ENCODE measurements at places on chromosomes 6 and 20.

- no peak for DNase-seq
Observed at GRCh38 chr20:561437-562231, 18.0 kb upstream of the CSNK2A1 start.

DNA sequence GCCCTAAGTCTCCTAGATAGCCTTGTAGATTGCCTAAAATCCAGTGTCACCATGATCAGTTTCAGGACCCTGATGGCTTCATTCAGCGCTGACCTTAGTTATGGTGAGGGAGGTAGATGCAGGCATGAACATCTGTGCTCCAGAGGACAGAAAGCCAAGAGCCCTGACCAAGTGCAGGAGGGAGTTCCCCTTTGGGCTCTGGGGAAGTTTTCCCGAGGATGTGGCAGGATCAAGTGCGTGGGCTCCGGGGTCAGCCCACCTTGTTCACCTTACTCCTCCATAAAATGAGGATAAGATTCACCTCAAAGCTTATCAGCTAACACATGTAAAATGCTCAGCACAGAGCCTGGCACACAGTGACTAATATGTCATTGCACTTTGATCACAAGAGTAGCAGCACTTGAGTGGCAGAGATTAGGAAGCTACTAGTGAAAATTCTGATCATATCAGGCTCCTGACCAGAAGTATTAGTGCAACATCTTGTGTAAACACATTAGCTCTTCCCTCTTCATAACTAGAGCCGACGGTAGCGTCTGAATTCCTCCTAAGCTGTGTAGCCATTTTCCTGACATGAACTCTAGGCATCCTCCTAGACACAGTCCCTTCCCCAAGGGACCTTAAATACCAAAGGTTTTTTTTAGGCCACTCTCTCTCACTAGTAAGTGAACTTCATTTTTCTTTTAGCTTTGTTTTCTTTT, 125.2 kb downstream of the SULF2 start:
- DNase-seq = no peak

DNA sequence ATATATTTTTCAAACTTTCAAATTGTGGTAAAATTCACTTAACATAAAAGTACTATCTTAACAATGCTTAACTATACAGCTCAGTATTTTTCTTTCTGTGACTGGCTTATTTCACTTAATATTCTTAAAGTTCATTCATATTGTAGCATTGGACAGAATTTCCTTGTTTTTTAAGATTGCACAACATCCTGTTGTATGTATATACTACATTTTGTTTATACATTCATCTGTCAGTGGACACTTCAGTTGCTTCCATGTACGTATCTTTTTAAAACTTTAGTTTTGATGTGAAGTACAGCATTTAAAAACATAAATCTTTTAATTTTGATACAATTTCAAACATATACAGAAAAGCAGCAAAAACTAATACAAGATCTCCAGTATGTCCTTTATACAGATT, 220.7 kb downstream of the ZFAND3 start:
- no peak for DNase-seq

DNA sequence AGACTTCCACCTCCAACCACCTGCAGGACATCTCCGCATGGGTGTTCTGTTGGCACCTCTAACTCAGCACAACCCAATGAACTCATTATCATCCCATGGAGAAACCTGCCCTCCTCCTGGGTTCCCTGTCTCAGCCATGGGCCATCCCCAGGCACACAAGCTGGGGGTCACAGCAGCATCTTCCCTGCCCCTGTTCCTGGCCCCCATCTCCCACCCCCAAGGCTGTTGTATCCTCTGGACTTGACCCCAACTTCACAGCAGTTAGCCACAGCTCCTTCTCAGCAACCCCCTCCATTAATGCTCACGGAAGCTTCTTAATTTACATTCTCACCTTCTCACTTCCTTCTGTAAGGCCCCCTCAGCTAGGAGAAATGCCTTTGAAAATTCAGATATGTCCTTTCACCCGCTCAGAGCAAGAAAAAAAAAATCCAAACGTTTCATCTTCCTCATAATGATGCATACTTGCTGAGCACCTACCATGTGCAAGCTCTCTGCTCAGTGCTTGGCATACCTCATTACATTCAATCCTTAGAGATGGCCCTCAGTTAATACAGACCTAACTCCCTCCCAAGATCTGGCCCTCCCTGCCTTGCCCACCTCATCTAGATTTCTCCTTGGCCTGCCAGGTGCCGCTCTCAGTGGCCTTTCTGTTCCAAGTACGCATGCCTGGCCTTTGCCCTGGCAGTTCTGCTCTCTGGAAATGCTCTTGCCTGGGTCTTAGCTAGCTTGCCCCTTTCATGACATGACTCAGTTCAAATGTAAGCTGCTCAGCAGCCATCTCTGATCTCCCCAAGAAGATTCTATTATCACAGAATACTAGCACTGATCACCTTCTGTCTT, 2.5 kb upstream of the NELFCD start:
- DNase-seq = no peak

- DNase-seq = no peak
Observed at GRCh38 chr6:128557081-128557480, 36.7 kb upstream of the PTPRK start.

DNA sequence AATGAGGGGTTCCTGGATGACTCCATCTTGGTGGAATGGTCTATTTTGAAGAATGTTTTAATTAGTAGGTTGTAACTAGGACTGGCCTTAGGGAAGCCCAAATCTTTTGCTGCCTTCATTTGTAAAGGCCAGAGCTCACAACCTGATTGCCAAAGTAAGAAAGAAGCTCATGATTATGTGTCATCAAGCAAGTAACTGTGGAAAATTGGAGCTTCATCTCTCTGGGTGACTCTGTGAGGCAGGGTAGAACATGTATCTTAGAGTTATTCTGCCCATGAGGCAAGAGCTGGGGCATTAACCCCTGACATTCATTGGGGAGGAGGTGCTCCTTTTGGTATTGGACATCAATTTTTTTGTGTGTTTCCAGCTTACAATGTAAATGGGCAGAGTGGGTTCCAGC, 273.9 kb upstream of the JAG1 start:
- no peak for DNase-seq

DNA sequence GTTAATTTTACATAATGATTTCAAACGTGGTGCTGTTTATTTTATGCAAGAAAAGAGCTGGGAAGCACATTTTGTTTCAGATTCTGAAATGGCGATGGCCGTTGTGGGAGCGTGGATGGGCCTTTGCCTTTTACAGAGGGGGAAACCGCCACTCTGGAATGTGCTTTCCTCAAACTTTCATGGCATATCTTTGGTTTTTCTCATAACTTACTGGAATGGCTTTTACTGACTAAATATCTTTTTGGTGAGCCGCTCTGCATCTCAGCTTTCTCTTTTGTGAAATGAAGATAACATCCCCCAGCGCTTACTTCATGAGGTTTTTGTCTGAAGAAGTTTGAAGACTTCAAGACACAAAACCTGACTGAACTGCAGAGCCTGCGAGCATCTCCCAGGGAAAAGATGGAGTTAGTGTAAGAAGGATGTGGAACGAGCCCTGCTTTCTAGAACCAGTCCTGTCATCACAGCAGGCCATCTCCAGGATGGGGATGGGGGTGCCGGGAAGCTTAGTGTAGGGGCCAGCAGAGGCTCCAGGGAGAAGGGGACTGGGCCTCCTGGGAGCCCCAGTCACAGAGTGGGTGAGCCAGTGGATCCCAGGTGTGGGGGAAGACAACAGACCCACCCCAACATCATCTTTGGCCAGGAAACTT, 61.8 kb upstream of the TIAM2 start:
- no peak for DNase-seq

DNA sequence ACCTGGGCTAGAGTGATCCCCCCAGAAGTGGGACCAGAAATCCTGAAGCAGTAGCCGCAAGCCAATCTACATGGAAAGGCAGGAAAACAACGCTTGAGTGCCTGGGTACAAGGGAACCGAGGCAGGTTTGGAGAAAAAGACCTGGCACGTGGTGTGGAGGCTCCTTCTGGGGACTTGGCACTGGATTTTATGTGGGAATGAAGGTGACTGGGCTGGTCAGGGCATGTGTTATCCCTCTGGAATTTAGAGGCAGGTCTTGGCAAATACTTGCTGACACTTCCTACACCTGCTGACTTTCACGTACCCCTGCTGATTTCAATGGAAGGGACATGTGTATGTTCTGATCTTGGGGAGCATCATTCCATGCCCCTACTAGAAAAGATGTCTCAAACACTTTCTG, 25.0 kb upstream of the FAM217A start:
- no peak for DNase-seq

DNA sequence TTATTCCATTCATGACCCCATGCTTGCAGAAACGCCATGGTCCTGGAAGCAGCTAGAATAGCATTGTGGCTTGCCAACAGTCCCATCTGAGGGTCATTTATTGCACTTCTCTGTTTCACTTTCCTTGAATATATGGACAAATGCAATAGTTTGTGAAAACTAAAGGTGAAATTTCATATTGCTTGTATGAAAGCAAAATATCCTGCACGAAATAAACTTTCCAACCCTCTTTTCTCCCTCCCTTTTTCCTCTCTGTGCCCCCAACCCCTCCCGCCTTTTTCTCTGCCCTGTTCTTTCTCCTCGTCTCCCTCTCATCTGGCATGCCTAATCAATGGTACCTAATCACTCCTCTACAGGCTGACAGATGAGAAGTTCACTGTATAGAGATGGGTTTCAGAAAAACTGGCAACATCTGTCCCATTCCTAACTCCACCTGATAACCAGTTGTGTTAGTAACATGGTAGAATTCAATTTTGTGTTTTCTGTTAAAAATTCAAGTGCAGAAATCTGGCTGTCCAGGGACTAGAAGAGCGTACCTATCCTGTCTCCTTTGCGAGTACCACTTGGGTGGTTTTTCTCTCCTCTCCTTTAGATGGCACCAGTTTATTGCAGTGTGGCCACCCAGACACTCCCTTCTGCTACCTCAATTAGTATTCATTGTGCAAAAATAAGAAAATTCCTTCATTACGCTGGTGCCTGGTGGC, 198.6 kb downstream of the FOXA2 start:
- DNase-seq = no peak

- DNase-seq = no peak
Observed at GRCh38 chr6:142569676-142570075, 267.9 kb downstream of the ADGRG6 start.

DNA sequence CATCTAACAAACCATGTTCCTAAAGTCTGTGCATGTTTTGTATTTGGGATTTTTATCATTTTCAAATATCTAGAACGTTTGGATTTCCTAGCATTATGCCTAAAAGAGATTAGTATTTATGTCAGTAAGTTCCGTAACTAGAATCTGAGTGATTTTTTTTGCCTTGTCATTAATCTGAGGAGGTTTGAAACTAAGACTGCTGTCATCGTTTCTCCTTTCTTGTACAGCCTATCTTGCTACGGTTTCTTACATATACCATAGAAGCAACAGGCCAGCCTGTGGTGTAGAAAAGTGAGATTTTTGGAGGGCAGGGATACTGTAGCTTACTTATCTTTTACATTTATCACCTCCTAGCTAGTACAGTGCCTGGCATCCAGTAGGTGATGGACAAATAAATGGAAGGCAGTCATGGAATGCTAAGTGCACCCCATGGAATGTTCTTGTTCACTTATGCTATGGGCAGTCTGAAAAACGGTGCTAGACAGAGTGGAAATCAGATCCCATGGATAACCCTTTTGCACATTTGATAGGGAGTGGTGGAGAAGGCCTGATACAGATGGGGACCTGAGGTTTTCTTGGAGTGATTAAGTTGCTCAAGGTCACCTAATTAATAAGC, 93.9 kb downstream of the ARID1B start:
- no peak for DNase-seq

- DNase-seq = no peak
Observed at GRCh38 chr6:40482532-40482931, 104.6 kb downstream of the LRFN2 start.

DNA sequence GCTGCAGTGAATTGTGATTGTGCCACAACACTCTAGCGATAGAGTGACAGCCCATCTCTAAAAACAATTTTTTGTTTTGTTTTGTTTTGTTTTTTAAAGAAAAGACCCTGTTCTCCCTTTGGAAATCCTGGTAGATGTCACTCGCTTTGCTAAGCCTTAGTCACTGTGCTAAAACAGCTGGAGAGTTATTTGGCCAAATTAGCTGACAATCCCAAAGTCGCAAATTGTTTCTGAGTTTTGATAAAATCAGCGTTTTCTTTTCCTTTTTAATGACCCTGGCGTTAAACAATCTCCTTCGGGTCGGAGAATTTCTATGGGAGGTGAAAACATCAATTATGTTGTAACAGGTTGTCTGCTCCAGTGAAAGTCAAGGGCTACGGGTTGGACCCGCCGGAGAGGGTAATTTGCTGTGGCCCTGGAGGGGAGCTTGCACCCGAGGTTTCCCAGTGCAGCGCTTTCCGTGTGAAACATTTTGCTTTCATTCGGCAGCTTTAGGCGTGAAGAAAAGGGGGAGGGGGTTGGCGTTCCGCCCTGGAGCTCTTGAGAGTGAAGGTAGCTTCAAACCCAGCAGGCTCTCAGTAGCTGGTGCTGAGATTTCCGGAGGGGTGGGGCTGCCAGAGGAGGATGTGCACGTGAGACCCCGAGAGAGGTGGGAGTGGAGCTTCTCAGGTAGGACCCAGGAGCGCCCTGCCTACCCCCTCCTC, 296.6 kb downstream of the PHACTR1 start:
- DNase-seq = no peak

GRCh38 chr20:46639587-46639986, 11.7 kb downstream of the SLC13A3 start:
- DNase-seq = no peak

DNA sequence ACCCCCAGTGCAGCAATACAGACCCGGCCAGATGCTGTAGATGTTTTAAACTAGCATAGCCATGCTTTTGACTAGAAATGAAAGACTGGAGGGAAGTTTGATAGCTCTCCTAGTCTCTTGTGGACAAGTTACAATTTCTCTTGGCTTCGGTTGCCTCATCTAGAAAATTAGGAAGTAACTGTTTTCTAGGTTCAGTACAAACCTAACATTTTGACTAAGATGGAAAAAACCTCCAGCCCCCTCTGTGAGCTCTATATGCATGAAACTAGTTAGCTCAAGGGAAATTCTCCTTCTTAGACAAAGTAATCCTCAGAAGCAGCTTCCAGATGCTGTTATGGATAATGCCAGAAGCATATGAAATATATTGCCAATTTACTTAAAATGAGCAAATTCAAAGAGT, 86.6 kb downstream of the RNF144B start:
- DNase-seq = no peak

GRCh38 chr20:25035921-25036320, 22.0 kb downstream of the ACSS1 start:
- no peak for DNase-seq

- no peak for DNase-seq
Observed at GRCh38 chr6:107809966-107810365, 14.1 kb downstream of the SCML4 start.

DNA sequence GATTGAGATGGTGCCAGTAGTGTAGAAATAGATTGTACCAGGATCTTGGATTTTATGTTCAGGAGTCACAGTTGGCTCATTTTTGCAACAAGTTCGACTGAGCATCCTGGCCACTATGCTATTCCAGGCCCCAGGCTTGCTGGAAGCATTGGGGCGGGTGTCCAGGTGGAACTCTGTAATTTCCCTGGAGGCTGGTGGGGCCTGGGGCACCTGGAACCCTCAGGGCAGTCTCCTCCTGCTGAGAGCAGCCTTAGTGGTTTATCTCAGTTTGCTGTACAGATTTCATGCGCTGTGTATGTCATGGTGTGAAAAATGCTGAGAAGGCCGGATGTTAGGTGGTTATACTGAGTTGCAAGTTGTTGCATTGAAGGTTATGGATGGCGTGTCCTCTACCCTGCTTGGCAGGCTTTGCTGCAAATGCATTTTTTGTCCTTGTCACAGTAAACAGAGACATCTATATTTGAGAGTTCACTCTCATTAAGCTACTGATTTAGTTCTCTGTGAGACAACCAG, 135.1 kb upstream of the MYLIP start:
- no peak for DNase-seq
